ENCODE measurements at places on chromosomes 7 and 10.

DNA sequence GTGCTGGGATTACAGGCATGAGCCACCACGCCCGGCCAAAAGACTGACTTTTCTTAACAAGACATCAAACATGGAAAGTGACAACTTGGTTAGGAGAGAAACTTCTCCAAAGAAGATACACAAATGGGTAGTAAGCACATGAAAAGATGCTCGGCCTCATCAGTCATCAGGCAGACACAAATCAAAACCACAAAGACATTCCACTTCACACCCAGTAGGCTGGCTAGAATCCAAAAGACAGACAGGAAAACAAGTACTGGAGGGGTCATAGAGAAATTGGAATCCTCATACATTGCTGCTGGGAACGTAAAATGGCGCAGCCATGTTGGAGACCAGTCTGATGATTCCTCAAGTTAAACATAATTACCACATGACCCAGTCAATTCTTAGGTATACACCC lies 16.4 kb downstream of the SEPHS1 start:
- peak; percentile 41 for DNase-seq

DNA sequence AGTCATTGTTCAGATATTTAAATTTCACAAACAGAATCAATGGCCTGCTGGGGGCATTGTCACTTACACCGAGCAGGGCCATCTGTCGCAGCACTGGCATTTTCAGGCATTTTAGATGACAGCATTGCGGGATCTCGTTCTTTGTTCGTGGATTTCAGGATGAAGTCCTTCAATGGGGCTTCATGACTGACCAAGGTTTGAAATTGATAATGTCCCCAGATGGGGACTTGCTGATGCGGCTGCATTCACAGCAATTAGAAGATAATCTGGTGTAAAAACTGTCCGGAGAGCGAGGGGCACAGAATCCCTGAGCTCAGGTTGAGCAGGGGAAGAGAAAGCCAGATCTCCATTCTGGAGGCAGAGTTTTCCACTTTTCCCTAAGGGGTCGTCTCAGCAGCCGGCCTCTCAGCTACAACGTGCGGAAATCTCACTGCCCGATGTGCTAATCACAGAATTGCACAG lies 1.9 kb upstream of the C7orf33 start:
- no peak for DNase-seq

GRCh38 chr7:17385612-17386011 lies 87.2 kb downstream of the AHR start:
- no peak for DNase-seq

DNA sequence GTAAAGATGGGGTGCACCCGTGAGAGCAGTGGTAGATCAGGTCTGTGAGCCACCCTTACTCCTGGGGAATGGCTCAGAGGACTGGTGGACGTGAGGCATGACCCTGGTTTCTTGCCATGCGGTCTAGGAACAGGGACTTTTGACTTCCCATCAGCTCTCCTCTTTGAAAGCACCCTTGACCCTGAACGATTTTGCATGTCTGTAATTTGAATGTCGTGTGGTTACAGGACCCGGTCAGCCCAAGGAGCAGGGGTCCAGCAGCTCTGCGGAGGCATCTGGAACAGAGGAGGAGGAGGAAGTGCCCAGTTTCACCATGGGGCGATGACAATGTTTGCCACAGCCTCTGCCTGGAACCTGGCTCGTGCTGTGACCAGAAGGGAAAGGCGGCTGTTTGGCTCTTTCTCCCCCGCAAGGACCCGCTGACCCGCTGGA lies 8.6 kb upstream of the ORAI2 start:
- no peak for DNase-seq

- no peak for DNase-seq
Observed at GRCh38 chr7:94941844-94942632, 34.6 kb downstream of the PPP1R9A start.

DNA sequence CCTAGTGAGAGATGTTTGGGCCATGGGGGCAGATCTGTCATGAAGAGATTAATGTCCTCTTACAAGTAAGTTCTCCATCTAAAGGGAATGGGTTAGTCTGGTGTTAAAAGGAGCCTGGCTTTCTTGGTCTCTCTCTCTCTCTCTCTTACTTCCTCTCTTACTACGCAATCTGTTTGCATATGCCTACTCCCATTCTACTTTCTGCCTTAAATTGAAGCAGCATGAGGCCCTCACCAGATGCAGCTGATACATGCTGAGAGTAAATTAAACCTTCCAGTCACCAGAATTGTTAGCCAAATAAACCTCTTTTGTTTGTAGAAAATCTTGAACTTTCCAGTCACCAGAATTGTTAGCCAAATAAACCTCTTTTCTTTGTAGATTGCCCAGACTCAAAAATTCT lies 884.1 kb downstream of the NRG3 start:
- no peak for DNase-seq

DNA sequence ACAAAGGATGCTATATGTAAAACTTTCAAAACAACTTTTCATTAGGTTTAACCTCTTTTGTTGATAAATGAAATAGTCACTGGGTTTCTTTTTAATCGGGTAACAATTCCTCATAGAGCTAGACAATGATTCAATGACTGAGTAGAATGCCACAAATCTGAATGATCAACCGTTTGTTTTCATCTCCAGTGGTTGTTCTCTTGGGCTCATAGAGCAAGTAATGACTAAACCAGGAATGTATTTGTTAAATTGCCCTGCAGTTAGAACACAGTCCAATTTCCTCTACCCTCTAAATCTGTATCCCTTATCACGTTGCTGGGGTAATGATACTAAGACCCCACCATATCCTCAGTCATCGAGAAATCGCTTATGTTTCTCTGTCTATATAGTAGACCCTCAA lies 40.0 kb downstream of the CNNM1 start:
- DNase-seq: peak; percentile 67

DNA sequence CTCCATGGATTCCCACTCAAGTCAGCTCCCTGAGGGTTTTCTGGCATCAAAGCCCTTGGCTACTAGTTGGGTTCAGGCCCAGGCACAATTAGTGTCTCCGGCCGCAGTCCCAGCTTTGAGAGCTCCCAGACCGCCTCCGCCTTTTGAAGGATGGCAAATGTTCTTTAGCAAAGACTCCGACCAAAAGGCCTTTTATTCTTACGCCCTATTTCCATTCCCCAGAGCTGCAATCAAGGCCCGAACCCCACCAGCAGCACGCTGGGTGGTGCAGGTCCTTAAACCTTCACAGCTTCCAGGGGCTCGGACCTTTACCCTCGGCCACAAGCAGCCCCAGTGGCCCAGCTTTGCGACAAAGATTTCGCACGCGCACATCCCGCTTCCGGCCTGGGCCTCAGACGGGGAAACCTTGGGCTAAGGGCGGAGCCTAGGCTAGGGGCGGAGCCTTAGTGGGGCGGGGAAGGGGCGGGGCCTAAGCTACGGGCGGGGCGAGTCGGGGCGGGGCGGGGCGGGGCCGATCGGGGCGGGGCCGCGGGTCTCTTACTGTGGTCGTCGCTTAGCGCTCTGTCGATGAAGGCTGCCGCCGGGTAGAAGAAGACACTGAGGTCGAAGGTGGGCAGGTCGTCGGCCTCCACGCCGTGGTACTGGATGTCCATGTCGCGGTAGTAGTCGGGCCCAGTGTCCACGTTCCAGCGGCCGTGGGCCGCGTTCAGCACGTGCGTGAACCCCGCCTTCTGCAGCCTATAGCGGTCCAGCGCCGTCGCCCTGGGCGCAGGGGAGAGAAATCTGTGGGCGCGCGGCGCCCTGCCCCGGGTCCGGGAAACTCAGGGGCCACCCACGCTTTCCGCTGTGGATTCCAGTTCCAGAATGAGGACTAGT lies 68.0 kb upstream of the SAMD8 start:
- no peak for DNase-seq

DNA sequence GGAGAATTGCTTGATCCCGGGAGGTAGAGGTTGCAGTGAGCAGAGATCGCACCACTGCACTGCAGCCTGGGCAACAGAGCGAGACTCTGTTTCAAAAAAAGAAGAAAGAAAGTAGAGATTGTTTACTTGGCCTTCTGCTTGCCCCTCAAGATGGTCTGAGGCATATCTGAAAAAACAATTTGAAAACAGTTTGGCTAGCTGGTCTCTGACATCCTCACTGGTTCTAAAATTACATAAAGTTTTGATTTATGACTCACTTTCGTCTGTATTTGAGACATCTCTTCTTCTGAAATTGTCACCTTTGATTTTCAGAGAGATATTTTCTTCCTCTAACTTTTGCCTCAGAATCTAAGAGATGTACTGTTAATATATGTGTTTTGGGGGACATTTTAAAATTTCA lies 49.6 kb upstream of the HELLS start:
- DNase-seq: peak; percentile 32

- DNase-seq: no peak
Observed at GRCh38 chr10:70655316-70655715, 17.0 kb upstream of the ADAMTS14 start.

DNA sequence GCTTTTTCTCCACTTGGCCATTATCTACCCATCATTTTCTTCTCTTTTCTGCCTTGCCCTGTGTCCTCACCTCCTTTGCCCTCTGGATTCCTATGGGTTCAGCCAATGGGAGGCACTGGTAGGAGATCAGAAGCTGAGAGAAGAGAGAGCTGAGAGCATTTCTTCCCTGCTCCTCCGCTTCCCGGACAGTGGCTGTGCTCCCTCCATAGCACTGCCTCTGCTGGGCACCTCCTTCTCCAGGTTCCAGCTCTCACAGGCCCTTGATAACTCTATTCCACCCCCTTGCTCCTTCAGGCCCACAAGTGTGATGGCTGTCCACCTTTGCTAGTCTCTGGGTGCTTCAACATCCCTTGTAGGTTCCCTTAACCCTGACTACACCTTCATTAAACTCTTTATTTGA lies 79.6 kb downstream of the LSM5 start:
- DNase-seq: no peak

DNA sequence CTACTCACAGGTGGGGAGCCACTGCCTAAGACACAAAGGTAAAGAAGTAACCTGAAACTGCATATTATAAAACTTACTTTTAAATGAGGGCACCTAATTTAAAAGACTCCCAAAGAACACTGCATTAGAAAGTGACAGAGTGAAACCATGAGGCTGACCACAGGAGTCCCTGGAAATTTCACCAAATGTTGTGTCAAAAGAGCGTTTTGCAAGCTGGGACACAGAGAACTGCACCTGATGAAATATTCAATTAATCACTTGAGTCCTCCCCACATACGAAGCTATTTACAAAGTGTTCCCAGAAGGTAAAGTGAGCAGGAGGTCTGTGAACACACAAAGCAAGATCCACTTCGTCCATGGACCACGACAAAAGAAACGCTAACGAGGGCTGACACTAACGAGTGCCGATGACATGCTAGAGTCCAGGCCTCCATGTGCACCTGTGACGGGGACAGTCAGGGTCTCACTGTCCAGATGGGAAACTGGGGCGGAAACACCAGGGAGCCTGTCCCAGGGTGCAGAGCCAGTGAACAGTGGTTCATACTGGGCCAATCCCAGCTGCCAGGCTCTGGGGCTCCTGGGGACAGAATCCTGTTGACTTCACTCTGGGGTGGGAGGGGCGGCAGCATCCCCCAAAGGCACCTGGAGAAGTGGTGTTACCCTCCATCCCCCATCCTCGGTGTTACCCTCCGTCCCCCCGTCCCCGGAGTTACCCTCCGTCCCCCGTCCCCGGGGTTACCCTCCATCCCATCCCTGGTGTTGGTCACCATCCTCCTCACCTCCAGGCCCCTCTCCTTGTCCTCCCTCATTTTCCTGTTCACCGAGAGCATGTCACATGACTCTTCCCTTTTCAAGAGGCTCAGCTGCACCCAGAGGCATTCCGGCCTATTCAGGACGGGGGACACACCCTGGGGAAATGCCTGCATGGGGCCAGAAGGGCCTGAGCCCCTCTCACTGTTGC lies 63.4 kb downstream of the DIP2C start:
- no peak for DNase-seq

DNA sequence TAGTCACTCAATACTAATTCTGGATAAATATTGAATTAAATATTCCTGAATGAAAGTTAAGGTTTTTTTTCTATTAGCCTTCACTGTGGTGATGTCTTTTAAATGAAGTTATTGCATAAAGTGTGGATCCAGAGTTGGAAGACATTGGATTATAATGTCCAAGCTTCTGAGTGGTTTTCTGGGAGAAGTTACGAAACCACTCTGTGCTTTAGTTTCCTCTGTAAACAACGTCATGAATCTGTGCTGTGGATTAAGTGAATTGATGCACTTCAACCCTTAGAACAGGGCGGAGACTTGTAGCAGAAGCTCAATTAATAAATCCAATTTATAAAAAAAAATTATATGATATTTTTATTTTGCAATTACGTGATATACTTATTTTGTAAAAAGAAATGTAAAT lies 271.7 kb downstream of the BICC1 start:
- DNase-seq: no peak

GRCh38 chr7:12210179-12211053 lies 678 bp upstream of the TMEM106B start:
- DNase-seq: peak; percentile 17

DNA sequence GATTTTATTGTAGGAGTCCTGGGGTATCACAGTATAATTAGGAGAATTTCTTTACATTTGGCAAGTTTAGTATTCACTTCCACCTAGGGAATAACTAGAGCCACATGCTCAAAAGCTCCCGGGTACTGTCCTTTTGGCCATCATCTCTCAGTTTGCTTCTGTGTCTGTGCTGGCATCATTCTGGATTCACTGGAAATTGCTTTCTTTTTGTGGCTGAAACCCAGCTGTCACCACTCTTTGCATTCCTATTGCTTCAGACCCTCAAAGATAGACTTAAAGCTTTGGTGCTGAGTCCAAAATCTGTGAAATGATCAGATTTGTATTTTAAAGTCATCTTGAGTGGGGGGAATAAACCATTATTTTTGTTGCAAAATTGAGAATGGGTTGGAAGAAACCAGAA lies 8.9 kb downstream of the SDK1 start:
- DNase-seq: no peak

DNA sequence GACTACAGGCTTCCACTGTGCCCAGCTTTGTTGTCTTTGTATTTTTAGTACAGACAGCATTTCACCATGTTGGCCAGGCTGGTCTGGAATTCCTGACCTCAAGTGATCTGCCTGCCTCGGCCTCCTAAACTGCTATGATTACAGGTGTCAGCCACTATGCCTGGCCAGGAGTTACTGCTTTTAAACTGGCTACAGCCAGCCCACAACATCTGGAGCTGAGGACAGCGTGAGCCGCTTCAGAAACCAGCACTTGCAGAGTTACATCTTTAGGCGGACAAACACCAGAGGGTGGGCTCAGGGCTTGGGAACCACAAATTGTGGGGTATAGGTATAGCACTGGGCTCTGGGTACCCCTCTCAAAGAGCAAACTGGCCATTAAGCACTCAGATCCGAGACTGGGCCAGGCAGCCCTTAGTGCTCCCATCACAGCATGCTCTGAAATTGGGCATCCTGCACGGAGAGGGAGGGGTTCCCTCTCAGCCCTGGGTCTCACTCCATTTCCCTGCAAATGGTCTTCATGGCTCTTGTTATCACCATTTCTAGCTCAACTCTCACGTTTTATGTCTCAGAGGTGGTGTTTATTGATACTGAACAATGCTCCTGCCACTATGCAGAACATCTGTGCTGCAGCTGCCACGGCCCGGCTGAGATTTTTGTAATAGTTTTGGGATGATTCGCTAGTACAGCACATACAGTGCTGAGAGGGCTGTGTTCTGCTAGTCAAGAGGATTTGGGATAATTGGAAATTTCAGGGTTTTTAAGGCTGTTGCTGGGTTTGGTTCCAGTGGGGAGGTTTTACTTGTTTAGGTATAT lies 146.4 kb upstream of the LYZL2 start:
- peak; percentile 91 for DNase-seq

Data from EL (cell line).